Left cardiac atrium (tissue), 4 donors: ENCODE measurements at places on chromosomes 5 and 9. TPM values are rescaled to one million over a fixed set of nuclear protein-coding genes. Genes with fewer than 3 reads are reported as not detected.

OGN gene
- total RNA-seq, result 25.6 TPM

COL5A1 gene
- total RNA-seq, result 35.2 TPM

PHF24 gene
- 0.47 TPM for total RNA-seq

FOXD4L4 gene
- not detected for total RNA-seq

PCDHGB3 gene
- total RNA-seq, result 3.9 TPM

TLE4 gene
- 16.2 TPM for total RNA-seq

SH3PXD2B gene
- 15.3 TPM for total RNA-seq

PCDHB7 gene
- 1.7 TPM for total RNA-seq

OR2K2 gene
- not detected for total RNA-seq

CTSL gene
- total RNA-seq, result 165 TPM

MCIDAS gene
- not detected for total RNA-seq

IRGM gene
- not detected for total RNA-seq

ZDHHC11B gene
- total RNA-seq, result 32.5 TPM

NR5A1 gene
- not detected for total RNA-seq

PRLR gene
- total RNA-seq, result 0.73 TPM

PWWP2A gene
- 9.9 TPM for total RNA-seq

PKD2L2 gene
- total RNA-seq, result 0.24 TPM

EFNA5 gene
- 23.9 TPM for total RNA-seq

RALGPS1 gene
- 12.5 TPM for total RNA-seq

TPPP gene
- total RNA-seq, result 15.5 TPM

TRAF1 gene
- total RNA-seq, result 3.7 TPM

PCDHB14 gene
- total RNA-seq, result 5.8 TPM

LCN1 gene
- not detected for total RNA-seq

NUTM2G gene
- total RNA-seq, result not detected

SLC22A4 gene
- 2.2 TPM for total RNA-seq

COL15A1 gene
- total RNA-seq, result 73.3 TPM

ECM2 gene
- 14.4 TPM for total RNA-seq

NDUFS4 gene
- 136 TPM for total RNA-seq

PCDHGC5 gene
- 1.7 TPM for total RNA-seq

PCDHAC2 gene
- total RNA-seq, result 2.9 TPM

ANKRD34B gene
- 0.06 TPM for total RNA-seq

HK3 gene
- total RNA-seq, result 9.2 TPM

MARCOL gene
- total RNA-seq, result not detected

SPATA31A5 gene
- total RNA-seq, result not detected

IL13 gene
- not detected for total RNA-seq

PCDHB11 gene
- 1.8 TPM for total RNA-seq

PDZD2 gene
- 77.3 TPM for total RNA-seq

GIN1 gene
- total RNA-seq, result 9.5 TPM

CARD9 gene
- 2.4 TPM for total RNA-seq

ALDOB gene
- 1.4 TPM for total RNA-seq

SSNA1 gene
- 53.1 TPM for total RNA-seq

SLC46A2 gene
- total RNA-seq, result not detected

LAMC3 gene
- total RNA-seq, result 0.29 TPM

S1PR3 gene
- 25.3 TPM for total RNA-seq

WHRN gene
- total RNA-seq, result 7.8 TPM

ERAP2 gene
- total RNA-seq, result 6.5 TPM

GCNT1 gene
- total RNA-seq, result 4.3 TPM

IL9 gene
- total RNA-seq, result not detected

LSM11 gene
- 2.8 TPM for total RNA-seq
